ENCODE measurements at places on chromosomes 11 and 22.
A peak's percentile ranks its signal among the peaks of the same experiment; 100 is the strongest.

DNA sequence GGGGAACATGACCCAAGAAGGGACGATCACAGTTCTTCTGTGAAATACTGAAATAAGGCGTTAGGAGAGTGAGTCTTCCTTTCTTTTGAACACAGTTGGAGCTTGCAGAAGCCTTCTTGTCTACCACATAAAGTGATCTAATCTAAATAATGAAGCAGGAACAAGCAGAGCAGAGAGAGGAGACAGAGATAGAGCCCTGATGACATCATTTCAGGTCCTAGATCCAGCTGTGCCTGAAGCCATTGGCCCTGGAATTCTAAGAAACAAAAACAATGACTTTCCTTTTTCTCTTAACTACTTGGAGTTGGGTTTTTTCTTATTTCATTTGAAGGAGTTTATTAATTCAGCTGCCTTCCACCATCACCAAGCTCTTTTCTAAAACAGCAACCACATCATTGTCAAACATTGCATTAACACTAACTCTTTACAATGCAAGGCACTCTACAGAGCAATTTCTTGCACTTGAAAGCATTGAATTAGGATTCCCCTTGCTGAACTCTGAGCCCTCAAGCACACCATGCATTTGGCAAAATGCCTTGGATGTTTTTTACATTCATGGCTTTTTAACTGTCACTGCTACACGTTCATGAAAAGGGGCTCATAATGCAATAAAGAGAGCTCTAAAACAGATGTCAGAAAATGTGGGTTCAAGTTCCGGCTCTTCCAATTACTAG is 117.2 kb upstream of the TIMP3 start:
- no peak for DNase-seq

DNA sequence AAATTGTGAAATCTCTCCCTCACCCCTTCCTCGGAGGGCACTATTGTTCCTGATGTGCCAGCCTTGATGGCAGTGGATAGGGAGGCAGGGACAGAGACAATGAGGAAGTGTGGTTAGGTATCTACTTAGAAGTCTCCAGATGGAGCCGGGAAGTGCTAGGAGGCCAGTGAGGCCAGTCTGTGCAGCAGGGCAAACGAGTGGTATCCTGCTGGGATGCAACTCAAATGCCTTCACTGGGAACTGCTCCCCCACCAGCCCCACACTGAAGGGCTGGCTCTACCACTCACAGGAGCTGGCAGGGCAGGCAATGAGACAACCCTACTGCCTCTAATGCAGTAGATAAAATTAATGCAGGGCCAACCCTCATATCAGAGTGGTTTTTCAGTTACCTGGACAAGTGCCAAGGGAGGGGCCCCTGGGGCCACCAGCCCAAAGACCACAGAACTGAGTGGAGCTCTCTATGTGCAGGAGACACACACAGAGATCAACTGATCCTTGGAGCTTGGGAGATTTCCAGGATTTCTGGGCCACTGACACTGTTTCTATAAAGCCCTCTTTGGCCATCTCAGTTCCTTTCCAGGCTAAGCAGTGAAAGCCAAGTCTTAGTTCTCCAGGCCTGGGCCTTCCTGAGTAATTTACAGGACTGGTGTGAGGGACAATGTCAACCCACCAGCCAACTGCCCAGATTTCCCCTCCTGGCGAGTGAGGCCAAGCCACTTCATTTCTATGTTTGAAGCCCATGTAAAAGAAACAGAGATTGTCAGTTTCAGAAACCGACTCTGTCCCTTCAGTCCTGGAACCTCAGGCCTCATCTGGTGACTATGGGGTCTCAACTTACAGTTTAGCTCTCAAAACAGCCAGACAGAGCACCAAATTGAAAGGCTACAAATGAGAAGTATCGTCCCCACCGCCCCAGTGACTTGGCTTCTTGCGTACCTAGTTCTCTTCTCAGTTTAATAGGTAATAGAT is 4.1 kb downstream of the MIF start:
- DNase-seq: no peak

DNA sequence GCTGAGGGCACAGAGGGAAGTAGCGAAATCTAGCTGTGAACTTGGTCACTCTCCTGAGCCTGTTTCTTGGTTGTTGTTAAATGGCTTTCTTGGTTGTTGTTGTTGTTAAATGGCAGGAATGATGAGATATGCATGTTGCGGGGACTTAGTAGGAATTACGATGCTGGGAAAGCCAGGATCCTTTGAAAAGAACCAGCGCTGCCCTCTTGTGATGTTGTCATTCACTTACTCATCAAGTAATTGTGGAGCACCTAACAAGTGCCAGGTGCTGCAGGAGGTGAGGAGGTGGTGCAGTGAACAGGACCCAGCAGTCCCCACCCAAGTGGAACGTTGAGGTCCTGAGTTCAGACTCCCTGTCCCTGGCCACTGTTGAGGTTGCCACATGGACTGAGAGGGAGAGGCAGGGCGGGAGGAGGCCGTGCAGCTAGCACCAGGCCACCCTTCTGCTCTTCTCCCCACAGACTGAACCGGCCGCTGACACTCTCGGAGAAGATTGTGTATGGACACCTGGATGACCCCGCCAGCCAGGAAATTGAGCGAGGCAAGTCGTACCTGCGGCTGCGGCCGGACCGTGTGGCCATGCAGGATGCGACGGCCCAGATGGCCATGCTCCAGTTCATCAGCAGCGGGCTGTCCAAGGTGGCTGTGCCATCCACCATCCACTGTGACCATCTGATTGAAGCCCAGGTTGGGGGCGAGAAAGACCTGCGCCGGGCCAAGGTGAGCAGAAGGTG is 36.8 kb downstream of the POLR3H start:
- no peak for DNase-seq

DNA sequence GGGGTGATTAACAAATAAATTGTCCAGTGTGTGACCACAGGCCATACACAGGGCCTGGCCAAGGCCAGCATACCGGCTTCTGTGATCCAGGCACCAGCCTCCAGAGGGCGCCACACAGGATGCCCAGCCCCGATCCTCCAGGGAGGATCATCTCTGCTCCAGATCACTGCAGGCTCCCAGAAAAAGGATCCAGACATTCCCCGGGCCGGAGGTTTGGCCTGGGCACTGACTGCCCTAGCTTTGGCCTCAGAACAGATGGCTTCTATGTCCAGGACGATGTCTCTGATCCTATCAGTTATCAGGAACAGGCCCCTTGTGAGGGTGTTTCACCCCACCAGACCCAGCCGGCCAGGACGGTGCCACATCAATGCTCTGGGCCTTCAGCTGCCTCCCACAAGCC is 74.5 kb upstream of the LMO1 start:
- peak; percentile 85 for DNase-seq
